ENCODE measurements at places on chromosomes 7 and 10.

- DNase-seq, result peak; percentile 11
These were observed 79.5 kb downstream of the CARD11 start for GRCh38 chr7:2964208-2964607.

GRCh38 chr10:124332426-124332825 is 86.3 kb downstream of the OAT start:
- DNase-seq, result no peak

DNA sequence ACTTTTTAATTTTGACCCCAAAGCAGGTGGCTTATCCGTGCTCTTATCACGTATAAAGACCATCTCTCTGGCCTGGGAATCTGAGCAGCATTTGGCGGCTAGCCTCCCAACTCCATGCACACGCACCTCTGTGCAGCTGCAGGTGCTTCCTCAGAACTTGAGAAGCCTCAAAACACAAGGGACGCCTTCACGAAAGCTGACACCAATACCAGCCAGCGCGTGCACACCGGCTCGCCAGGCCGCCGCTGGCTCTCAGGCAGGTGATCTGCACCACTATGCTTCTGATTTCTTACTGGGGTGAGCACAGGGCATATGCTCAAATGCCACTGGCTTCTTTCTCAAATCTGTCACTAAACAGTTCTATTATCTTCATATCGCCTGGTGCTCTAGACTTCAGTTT is 145.0 kb downstream of the PARD3 start:
- DNase-seq, result no peak

DNA sequence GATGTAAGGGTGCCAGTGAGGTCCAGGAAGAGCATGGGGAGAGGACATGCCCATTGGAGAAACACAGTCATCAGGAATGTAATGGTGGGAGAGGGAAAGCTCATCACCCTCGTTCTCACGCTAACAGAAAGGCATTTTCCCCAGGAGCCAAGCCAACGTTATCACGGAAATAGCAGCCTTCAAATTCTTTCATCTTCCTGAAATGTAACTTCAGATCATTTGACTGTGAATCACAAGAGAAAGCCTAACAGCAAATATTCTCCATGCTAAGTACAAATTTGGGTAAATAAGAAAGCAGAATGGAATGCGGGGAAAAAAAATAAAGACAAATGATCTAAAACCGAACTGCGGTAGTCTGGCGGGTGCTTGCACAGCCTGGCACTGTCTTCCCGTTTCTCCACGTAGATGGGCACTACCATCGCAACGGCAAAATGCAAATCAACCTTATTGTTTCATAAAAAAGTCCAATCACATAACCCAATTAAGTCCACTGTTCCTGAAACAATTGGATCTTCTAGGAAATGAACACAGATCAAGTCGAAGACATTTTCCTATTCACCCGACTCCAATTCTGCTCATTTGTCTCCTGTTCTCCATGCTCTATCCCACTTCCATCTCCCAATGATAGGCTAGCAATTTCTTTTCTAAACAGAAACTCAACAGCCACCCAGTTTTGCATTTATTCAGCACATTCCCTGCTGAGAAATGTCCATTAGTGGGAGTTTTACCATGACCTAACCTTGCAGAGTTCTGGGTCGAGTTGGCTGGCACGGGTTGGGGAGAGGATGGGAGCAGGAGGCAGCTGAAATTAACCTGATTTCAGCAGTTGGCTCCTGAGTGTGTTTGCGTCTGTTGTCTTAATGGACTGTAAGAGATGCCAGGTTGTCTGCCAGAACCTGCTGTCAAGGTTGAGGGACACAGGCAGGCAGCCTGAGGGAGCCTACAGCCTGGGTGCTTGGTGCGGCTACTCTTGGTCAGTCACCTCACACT is 74.6 kb upstream of the FRMD4A start:
- DNase-seq, result no peak

Data from islet precursor cell (in vitro differentiated cells).